ENCODE measurements at places on chromosomes 3 and 15.

- no peak for DNase-seq
Observed at GRCh38 chr15:96622714-96623113, 292.2 kb downstream of the NR2F2 start.

GRCh38 chr3:115071166-115071565, 75.9 kb downstream of the ZBTB20 start:
- no peak for DNase-seq

GRCh38 chr3:193780810-193781478, 187.9 kb downstream of the OPA1 start:
- DNase-seq, result peak; percentile 53

GRCh38 chr3:194972641-194973040, 287.0 kb downstream of the FAM43A start:
- no peak for DNase-seq

GRCh38 chr3:77191014-77191413, 151.1 kb downstream of the ROBO2 start:
- no peak for DNase-seq

GRCh38 chr3:141231952-141232823, 563 bp downstream of the PXYLP1 start:
- no peak for DNase-seq

- no peak for DNase-seq
Observed at GRCh38 chr3:187694801-187695200, 7.6 kb downstream of the RTP2 start.

DNA sequence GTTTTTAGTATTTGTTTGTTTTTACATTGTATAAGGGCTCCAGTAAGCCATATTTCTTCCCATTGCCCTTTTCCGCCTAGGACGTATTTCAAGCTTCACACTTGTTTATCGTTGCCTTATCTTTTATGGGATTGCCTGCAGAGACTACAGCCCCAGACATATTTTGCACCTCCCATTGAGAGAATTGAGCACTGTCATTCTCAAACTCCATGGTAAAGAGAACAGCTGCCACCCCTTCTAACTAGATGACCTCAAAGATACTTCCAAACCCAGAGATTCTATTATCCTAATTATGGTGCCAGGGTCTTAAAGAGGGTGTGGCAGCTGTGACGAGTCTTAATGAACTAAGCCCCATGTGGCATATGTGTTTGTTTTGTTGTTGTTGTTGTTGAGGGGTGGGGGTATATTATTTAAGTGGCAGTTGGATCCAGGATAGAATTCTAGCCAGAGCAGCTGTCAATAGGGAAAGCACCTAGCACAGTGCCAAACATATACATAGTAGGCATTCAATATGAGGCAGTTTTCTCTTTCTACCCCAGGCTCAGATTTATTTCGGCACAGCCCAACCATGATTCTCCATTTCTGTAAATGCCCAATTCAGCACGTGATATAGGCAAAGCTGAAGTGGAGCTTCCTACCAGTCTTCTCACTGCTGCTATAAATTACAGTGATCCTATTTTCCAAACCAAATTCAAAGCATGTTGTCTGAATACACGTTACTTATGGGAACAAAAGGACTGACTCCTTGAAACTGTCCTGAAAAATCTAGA, 932 bp upstream of the TP53BP1 start:
- DNase-seq, result no peak

- DNase-seq, result no peak
Observed at GRCh38 chr15:84598250-84598649, 2.6 kb upstream of the ZSCAN2 start.

DNA sequence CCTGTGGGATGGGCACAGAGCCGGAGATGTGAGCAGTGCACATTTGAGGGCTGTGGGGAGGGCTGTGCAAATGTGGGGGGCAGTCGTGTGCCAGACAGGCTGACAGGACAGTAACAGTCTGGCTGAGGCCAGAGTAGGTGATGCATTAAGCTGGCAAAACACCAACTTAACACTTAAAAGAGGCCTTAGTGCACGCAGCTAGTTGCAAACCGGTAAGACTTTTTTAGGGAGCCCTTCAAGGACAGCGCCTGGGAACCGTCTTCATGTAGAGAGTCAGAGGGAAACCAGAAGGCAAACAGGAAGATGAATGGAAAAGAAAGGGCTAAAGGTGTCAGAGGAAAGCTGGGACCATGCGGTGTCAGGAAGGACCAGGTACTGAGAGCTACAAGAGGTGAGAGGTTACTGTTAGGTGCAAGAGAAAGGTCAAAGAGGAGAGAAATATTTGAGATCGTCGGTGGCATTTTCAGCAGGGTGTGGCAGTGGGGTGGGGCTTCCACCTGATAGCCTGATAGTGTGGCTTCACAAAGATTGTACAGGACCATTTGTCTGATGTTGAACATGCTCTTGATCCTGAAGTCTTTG, 30.0 kb upstream of the CHD2 start:
- DNase-seq, result no peak

DNA sequence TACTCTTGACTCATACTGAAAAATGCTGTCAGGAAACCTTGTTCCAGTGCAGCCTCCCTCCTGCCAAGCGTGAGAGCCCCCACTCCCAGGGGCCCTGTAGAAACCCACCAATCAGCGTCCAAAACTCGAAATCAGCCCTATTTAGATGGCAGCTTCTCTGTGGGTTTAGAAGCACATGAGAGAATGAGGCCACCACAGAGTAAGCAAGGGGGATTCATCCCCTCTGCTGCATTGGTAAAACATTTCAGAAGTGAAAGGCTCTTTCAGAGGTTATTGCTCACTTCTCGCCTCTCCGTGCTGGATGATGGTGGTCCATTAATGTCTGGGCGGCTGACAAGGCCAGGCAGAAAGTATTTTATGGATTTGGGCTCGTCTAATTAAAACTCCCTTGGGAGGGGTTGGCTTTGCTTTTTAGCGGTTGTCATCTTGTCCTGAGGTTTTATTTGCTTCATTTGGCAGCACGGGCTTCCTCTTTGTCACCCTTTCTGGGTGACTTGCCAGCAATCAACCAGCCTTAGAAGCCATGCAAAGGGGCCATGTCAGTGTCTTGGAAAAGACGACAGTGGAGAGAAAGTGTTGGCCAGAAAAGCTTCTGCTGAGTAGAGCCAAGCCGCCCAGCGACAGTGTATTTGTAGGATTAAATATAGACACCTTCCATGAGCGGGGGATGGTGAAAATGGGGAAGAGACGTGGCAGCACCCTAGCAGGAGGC, 145.5 kb downstream of the ATP10A start:
- peak; percentile 37 for DNase-seq

GRCh38 chr3:181458857-181459256, 252.9 kb upstream of the SOX2 start:
- DNase-seq, result no peak

DNA sequence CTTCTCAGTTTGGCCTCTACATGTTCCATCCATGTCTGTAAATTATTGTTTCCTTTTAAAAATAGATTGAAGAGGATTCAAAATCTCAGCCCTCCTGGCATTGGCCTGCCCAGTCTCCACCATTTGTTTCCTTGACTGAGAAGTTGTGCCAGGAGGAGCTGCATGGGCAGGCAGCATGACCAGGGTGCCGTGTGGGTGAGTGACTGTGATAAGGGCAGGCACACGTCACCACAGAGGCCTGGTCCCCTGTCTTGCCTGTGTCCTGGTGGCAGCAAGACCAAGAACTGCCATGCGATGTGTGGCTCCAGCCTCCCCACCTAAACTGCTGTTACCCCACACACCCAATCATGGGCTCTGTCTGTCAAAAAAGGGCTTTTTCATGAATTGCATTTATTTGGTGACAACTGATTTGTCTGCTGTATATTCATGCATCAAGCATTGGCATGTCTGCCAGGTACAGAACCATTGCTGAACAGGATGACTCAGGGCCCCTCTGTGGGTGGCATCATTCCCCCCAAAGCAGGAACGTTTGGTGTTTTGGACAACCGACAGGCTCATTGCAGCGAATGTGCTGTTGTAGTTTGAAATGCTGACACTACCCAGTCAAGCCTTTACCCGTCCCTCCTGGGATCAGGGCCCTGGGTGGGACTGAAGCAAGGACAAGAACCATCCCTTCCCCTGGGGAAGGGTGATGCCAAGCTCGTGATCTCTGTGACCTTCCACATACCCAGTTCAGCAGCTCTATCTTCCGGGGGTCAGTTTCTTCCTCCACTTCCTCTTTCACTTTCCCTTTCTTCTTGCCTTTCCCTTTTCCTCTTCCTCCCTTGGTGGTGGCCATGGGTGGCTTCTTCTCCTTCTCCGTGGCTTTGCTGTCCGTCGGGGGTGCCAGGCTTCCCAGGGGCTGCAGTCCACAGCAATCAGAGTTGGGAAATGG, 51.6 kb downstream of the TRPM1 start:
- no peak for DNase-seq

DNA sequence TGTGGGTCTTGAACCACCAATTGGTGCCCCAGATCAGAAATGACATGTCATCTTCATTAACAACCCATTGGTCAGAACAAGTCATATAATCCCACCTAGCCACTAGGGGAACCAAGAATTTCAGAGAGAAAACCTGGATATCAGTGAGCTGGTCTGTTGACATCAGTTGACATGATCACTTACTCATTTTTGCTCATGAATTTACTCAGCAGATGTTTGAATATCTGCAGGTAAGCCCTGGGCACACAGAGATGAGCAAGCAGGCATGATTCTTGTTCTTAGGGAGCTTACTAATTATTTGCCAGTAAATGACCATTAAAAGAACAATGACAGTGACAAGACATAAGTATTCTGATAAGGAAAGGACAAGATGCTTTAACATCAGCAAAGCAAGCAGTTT, 64.3 kb upstream of the PLCL2 start:
- DNase-seq, result no peak

DNA sequence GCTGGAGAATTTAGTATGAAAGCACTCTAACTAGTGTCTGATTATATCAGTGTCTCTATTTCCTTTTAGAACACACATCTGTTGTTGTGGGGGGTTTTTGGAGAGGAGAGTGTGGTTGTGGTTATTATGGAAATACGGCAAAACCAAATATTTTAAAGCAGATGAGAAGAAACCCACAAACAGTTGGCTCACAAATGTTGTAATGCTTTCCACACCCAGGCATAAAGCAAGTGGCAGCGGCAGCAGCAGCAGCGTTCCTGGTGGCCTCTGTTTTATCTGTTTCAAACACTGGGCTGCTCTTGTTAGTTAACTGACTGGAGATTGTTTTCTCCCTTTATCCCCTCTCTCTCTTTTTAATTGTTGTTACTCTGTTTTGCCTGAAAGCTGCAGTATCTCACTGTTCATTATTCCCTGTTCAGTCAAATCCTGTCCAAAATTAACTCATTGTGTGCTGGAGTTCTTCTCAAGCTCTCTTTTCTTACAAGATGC, 1045.5 kb upstream of the NR2F2 start:
- DNase-seq, result peak; percentile 68

DNA sequence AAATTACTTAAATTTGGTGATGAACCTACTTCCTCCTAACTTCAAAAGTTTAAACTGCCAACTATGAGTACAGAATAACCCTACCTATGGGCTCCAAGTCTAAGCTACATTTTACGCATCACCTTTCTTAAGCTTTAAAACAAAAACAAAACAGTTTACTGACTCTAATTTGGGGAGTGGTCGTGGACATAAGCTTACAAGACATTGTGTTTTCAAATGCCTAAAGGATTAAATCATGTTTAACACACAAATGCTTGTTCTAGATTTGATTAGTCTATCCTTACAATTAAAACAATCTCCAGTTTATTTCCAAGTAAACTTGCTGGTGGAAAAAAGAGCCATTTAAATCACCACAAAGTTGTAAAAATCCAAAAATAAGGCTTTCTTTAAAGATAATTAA, 62.2 kb downstream of the UACA start:
- no peak for DNase-seq

GRCh38 chr3:37056826-37057225, 63.5 kb downstream of the MLH1 start:
- DNase-seq, result no peak

DNA sequence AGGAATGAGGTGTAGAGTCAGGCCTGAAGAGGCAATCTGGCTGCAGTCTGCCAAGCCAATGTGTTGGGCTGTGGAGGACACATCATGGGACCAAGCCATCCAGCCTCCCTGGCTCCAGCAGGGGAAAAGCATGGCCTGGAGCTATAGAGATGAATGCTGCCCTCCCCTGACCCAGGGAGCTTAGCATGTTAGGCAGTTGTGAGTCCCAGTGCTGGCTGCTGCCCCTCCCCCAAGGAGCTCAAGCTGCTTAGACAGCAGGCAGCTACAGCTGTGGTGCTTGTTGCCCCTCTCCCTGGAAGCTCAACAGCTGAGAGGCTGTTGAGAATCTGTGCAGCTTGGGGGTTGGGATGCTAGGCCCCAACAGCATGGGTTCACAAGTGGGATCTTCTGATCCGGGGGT, 85.6 kb upstream of the DNAJC19 start:
- DNase-seq, result no peak

- DNase-seq, result no peak
Observed at GRCh38 chr15:68415061-68415460, 16.9 kb downstream of the ITGA11 start.

DNA sequence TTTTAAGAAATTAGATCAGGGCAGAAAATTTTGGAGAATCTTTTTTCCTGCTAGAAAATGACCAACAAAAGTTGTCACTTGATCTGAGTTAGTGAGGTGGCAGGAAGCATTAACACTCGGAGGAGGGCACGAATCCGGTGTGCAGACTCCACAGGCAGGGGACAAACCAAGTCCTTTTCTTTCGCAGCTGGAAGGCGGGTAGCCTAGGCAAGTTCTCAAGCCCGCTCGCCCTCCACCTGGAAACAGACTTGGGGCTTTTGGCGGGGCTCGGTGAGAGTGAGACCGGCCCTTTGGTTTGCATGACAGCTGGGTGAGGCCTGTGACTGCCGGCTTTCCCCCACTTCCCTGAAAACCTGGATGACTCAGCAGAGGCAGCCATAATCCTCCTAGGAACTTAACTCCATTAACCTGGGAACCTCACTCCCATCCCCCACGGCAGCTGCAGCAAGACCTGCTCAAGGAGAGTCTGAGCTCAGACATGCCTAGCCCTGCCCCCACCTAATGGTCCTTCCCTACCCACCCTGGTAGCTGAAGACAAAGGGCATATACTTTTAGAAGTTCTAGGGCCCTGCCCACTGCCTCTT, 134.8 kb downstream of the MFSD1 start:
- DNase-seq, result no peak

GRCh38 chr3:54988838-54989630, 61.2 kb upstream of the LRTM1 start:
- no peak for DNase-seq

DNA sequence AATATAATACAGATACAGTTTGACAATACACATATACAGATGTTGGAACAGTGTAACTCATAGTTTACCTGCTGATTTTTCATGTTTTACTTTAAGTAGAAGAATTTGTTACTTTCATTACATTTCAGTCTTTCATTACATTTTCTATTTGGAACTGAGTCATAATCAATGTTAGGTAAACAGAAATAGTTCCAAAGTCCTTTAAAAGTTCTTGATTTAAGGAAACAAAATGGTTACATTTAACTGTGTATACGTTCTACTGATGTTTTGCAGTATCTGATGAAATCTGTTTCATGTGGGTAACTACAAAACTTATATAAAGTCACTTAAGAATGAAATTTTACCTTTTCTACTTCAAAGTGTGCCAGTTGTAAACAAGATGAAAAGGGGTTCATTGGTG, 721.2 kb downstream of the NAALADL2 start:
- no peak for DNase-seq

Measured in astrocyte of the cerebellum (primary cell).